ENCODE measurements at places on chromosomes 12 and 14.

GRCh38 chr14:53161758-53162435 lies 8.8 kb upstream of the DDHD1 start:
- DNase-seq: no peak

DNA sequence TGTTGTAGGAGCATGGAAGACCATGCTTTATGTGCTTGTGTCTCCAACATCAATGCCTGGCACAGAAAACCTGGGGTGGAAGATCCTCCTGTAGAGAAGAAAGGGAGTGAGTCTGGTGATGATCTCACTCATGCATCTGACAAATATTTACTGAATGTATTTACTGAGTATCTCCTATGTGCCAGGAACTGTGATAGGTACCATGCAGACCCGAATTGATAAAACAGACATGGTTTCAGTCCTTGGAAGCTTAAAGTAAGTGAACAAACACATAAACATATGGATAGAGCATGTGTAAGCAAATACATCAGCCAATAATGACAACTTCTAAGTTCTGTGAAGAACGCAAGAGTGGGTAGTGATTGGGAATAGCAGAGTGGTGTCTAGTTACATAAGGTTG lies 117.0 kb upstream of the CCDC198 start:
- no peak for DNase-seq

- no peak for DNase-seq
These were observed 40.4 kb upstream of the ETV6 start for GRCh38 chr12:11609045-11609444.

DNA sequence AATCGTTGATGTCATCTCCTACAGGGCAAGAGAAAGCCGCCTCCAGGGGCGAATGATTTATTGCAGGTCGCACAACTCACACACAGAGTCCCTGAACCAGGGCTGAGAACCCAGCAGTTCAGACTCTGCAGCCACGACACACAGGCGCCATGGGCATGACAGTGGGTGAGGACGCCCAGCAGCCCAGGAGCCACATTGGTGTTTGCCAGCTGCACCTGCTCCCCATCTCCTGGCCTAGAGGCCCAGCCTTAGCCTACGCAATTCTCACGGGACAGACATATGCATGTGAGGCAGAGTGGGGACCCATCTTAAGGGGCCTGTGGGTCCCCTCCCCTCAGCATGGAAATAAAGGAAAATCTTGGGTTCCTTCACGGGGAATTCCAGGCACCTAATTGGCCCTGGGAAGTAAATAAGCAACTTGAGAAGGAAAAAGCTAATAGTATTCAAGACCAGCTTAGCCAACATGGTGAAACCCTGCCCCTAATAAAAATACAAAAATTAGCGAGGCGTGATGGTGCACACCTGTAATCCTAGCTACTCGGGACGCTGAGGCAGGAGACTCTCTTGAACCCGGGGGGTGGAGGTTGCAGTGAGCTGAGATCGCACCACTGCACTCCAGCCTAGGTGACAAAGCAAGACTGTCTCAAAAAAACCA lies 69.3 kb downstream of the RIMBP2 start:
- DNase-seq: no peak

GRCh38 chr12:104622928-104623327 lies 166.2 kb downstream of the CHST11 start:
- DNase-seq: no peak

GRCh38 chr12:18139989-18140596 lies 50.1 kb upstream of the RERGL start:
- no peak for DNase-seq

- DNase-seq: no peak
These were observed 51.0 kb downstream of the SLC8A3 start for GRCh38 chr14:70137788-70138187.

DNA sequence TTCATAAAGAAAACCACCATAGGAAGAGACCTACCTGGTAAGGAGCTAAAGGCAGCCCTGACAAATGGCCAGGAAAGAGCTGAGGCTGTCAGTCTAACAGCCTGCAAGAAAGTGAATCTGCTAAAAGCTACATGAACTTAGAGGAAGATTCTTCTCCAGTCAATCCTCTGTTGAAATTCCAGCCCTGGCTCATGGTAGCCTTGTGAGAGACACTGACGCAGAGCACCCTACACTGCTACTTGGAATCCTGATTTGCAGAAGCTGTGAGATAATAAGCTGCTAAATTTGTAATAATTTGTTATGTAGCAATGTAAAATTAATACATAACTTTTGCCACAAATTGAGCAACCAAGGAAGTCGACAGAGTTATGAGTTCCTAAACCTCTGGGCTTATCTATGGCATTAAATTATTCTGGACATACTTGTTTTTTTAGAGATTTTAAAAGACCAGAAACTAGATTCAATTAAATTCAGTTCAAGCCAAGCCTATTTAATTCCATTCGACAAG lies 257.0 kb downstream of the ETNK1 start:
- no peak for DNase-seq

- DNase-seq: no peak
These were observed 140.5 kb downstream of the KCNA5 start for GRCh38 chr12:5184186-5184585.

GRCh38 chr12:105409801-105410471 lies 79.4 kb downstream of the C12orf75 start:
- DNase-seq: no peak

DNA sequence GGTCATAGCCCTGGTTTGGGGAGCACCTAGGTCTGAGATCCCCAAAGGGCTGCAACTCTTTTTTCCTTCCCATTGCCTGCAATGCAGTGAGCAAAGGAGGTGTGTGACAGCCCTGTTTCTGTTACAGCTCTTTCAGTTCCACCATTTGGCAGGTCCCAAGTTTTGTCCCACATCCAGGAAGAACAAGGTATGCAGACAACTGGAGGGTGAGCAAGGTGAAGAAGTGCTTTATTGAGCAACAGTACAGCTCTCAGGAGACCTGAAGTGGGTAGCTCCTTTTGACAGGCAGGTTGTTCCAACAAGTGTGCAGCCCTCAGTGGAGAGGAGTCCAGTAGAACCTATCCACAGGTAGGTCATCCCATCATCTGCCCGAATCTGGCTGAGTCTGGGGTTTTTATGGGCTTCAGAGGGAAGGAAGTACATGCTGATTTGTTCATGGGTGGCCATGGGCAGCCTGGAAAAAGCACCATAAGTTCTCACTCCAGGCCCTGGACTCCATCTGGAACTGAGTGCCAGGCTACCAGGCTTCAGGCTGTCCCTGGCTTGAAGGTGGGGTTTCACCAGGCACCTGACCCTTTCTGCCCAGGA lies 62.8 kb upstream of the NAV3 start:
- no peak for DNase-seq

- DNase-seq: no peak
These were observed 1.4 kb upstream of the GLTP start for GRCh38 chr12:109881752-109882151.

DNA sequence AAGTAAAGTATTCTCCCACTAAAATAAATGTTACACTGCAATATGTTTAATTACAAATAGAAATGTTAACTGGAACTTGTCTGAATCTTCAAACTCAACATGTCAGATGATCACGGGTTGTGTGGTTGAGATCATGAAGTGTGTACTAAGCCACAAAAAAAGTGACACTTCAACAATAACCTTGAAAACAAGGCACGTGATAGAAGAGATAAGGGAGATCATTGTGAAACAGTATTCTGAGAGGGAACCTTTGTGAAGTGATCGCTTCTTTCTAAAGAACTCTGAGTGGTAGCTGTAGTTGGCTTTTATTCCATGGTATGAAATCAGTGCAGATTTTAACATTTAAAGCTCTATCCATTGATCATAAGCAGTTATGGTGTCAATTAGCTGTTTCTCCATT lies 60.0 kb downstream of the LIN52 start:
- no peak for DNase-seq

DNA sequence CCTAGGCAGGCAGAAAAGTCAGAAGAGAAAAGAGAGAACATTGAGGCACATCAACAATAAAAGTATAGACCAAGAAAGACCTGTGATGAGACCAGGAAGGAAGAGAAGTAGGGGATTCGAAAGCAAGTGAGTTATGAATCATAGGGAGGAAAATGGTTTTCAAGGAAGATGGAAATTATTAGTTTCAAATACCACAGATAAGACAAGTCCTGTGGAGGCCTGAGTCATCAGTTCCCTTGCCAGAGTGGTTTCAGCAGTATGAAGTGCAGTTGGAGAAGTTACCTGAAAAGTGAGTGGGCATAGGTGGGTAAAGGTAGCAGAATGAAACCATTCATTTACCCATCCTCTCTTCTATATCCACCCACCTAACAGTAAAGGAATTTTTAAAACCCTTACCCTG lies 25.2 kb upstream of the TSPAN8 start:
- DNase-seq: no peak

DNA sequence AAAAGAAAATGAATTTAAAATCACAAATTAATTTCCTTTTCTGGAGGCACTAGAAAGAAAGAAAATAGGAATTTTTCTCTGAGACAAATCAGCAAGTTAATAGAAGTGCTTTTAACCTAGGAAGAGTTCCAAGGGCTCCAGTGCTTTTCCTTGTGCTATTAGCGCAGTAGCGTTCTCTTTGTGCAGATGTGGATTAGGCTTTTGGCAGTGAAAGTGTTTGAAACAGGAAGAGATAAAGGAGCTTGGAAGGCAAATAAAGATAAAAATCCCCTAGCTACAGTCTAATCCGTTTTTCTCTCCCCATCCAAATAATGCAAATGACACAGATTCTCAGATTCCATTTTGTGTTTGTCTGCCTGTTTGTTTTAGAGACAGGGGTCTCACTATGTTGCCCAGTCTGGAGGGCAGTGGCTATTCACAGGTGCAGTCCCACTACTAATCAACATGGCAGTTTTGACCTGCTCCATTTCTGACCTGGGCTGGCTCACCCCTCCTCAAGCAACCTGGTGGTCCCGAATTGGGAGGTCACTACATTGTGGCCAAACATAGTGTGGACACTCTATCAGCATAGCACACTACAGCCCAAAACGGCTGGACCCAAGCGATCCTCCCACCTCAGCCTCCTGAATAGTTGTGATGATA lies 166.1 kb downstream of the PAWR start:
- DNase-seq: no peak

DNA sequence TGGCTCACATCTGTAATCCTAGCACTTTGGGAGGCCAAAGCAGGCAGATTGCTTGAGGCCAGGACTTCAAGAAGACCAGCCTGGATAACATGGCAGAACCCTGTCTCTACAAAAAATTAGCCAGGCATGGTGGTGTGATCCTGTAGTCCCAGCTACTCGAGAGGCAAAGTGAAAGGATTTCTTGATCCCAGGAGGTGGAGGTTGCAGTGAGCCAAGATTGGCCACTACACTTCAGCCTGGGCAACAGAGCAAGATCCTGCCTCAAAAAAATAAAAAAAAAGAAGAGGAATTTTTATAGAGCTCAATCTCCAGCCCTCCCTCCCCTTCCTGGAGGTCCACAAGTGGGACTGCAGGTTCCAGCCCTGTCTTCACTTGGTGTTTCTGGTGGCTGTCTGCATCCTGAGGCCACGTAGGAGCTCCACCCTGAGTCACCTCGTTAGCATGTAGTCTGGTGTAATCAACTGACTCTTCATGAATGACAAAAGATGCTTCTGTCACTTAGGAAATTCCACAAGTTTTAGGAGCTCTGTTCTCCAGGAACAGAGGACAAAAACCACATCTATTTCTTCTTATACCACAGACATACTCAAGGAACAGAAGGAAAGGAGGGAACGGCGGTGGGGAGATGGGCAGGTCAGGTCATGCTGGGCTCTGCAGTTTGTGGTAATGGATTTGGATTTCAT lies 16.2 kb downstream of the CCDC62 start:
- DNase-seq: no peak

- no peak for DNase-seq
These were observed 175.6 kb downstream of the DUSP6 start for GRCh38 chr12:89176676-89177075.

- no peak for DNase-seq
These were observed 21.2 kb downstream of the TMED10 start for GRCh38 chr14:75155169-75155568.

- no peak for DNase-seq
These were observed 33.4 kb upstream of the ALG10 start for GRCh38 chr12:33988913-33989312.

- DNase-seq: no peak
These were observed 90.8 kb downstream of the NPAS3 start for GRCh38 chr14:33029511-33029910.

- peak; percentile 70 for DNase-seq
These were observed 71.2 kb downstream of the ITPK1 start for GRCh38 chr14:93044556-93044955.

GRCh38 chr14:61388173-61388975 lies 67.0 kb downstream of the PRKCH start:
- no peak for DNase-seq

DNA sequence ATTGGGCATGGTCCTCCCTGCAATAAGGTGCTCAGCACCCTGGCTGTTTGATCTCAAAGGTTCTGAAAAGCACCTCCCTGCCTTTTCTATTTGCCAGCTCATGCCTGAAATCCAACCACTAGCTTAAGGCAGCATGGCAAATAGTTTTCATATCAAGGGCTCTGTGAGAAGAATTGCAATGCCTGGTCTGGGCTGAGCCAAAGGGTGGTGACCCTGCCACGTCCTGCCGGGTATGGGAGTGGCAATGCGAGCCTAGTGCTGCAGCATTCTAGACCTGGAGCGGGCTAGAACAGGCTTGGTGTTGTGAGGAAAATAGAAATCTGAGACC lies 2.3 kb upstream of the SCNN1A start:
- DNase-seq: no peak

DNA sequence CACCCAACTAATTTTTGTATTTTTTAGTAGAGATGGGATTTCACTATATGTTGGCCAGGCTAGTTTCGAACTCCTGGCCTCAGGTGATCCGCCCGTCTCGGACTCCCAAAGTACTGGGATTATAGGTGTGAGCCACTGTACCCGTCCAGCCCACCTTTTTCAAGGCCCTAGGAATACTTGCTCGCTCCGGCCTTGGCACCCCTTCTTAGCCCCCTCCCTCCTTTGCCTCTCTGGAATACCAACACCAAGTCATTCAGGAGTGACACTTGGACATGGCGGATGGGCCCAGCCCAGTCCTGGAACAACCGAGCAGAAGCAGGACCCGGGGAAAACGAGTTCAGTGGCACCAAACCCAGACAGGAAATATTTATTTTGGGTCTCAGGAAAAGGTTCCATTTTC lies 29.1 kb downstream of the PLEKHG3 start:
- DNase-seq: peak; percentile 8

DNA sequence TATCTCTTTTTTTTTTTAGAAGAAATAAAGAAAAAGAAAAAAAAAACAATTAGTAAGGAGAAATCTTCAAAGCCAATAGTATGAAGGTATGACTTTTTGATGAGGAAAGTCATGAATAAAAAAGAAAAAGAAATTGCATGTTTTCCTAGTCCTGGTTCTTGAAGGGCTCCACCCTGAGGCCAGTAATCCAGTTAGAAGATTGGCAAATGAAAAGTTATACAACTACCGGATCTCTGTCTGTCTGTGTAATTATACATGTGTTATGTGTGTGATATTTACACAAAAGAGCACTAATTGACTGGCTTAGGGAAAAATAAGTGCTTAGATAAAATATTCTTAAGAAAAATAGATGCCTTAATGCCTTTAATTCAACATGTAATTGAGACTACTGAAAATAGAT lies 28.4 kb downstream of the SDR9C7 start:
- no peak for DNase-seq

DNA sequence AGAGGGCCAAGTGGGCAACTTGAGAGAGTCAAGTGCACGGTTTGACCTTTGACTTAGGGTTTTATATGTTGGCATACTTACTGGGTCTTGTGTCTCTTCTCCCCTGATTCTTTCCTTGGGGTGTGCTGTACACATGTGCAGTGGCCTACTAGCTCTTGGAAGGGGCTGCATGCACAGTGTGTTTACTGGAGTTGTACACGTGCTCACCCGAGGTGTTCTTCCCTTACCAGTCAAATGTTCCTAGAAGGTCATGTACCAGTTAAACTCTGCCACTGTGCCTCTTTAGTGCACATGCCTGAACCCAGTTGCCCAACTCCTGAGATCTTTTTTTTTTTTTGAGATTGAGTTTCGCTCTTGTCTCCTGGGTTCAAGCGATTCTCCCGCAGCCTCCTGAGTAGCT lies 9.2 kb upstream of the DTD2 start:
- no peak for DNase-seq

All from Peyer's patch (tissue), 4 donors.